ENCODE measurements at places on chromosomes 4 and X. TPM values are rescaled to one million over a fixed set of nuclear protein-coding genes. Genes with fewer than 3 reads are reported as not detected.

Gene TBX22
- total RNA-seq: not detected

Gene XAGE2
- total RNA-seq: not detected

Gene SSX4
- total RNA-seq: 3.0 TPM

Gene EIF1AX
- 178 TPM for total RNA-seq

Gene ETDA
- total RNA-seq: not detected

Gene CD38
- not detected for total RNA-seq

Gene FATE1
- not detected for total RNA-seq

Gene GRID2
- total RNA-seq: not detected

DNA sequence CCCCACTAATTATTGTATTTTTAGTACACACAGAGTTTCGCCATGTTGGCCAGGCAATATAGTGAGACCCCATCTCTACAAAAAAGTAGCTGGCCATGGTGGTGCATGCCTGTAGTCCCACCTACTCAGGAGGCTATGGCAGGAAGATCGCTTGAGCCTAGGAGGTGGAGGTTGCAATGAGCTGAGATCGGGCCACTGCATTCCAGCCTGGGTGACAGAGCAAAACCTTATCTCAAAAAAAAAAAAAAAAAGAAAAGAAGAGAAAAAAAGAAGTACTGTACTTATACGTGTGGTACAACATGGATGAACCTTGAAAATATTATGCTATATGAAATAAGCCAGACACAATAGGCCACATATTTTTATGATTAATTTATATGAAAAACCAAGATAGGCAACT is 9.9 kb upstream of the WDR45 start:
- H3K27me3 ChIP-seq: no peaks in the 10 kb centered on the region
- no peak for DNase-seq
- no peak overlapping the region for H3K4me3 ChIP-seq
- H3K27ac ChIP-seq: peak overlapping the region; percentile 68

DNA sequence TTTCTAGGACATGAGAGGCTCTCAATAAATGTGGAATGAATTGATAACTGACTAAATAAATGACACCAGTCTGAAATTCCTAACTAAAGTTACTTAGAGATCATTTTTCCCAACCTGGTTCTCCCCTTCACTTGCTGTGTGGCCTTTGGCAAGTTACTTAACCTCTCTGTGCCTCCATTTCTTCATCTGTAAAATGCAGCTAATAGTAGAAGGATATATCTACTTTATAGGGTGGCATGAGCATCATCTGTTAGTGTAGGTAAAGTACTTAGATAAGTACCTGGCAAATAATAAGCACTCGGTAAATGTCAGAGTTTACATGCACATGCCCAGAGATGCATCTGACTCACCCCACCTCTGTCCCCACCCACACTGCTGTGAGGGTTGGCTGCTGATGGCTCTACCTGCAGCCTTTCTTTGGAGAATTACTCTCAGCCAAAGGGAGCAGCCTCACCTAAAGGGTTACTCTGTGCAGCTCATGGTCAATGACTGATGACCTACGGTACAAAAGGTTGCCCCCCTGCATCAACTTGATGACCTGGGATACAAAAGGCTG is 139.3 kb downstream of the CHIC2 start:
- H3K4me1 ChIP-seq: no peaks in the 10 kb centered on the region
- no peak overlapping the region for H3K4me3 ChIP-seq
- 0 out of 3 replicates have a peak, but pooled peaks cover 2% of the 10 kb centered on the region for H3K27me3 ChIP-seq
- no peak overlapping the region for H3K27ac ChIP-seq

GRCh38 chr4:103067841-103068547 is 8.6 kb downstream of the SLC9B2 start:
- no peak overlapping the region for H3K27ac ChIP-seq
- peaks cover 17% of the 10 kb centered on the region for H3K36me3 ChIP-seq
- no peak overlapping the region for H3K4me3 ChIP-seq
- no peak for DNase-seq
- no peaks in the 10 kb centered on the region for H3K4me1 ChIP-seq

DNA sequence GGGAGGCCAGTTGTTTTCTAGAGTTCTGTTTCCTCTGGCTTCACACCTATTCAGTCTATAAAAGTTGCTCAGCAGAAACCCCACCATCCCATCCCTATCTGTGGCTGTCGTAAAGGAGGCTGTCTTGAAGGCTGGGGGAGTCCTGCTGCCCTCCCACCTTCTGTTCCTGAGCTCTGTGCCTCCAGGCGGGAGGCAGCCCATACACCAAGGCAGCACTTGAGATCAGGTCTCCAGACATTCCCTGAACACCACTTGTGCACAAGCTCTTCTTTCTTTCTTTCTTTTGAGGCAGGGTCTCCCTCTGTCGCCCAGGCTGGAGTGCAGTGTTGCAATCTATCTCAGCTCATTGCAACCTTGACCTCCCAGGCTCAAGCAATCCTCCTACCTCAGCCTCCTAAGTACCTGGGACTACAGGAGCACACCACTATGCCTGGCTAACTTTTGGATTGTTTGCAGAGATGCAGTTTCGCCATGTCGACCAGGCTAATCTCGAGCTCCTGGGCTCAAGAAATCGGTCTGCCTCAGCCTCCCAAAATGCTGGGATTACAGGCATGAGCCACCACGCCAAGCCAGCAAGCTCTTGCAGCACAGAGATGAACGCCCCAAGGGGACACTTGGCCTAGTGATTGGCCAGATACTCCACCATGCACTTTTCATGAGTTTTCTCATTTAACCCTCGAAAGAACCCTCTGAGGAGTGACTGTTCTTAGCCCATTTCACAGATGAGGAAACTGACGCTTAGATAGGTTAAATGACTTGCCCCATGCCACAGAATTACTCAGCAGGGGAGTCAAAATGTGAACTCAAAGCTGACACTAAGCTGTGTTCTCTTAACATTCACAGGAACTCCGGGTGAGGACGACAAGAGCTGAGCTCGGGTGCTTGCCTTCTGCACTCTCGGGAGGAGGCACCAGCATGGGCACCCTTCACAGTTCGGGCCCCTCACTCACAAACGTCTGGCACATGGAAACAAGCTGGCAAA is 55.8 kb upstream of the ENPP6 start:
- no peak overlapping the region for H3K27ac ChIP-seq
- no peak for DNase-seq
- H3K27me3 ChIP-seq: no peaks in the 10 kb centered on the region
- no peaks in the 10 kb centered on the region for H3K36me3 ChIP-seq

DNA sequence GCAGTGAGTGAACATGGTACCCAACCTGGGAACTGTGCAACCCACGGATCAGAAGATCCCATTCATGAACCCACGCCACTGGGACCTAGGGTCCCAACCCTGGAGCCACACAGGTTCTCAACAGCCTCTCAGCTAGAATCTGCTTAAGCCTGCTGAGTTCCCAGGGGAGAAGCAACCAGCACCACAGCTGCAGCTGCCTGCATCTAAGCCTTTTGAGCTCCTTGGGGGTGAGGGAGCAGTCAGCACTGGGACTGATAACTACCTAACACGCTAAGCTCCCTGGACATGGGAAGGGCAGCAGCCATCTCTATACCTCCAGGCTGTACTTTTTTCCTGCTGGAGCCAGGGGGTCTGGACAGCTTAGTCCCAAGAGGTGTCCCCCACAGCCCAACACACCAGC is 179.3 kb downstream of the IL15 start:
- DNase-seq: no peak
- H3K4me1 ChIP-seq: no peaks in the 10 kb centered on the region
- H3K27ac ChIP-seq: no peak overlapping the region
- H3K4me3 ChIP-seq: no peak overlapping the region
- no peaks in the 10 kb centered on the region for H3K27me3 ChIP-seq
- no peaks in the 10 kb centered on the region for H3K36me3 ChIP-seq

GRCh38 chr4:99025506-99025905 is 30.0 kb downstream of the METAP1 start:
- H3K4me3 ChIP-seq: no peak overlapping the region
- peaks cover 29% of the 10 kb centered on the region for H3K36me3 ChIP-seq
- H3K27ac ChIP-seq: no peak overlapping the region
- H3K27me3 ChIP-seq: no peaks in the 10 kb centered on the region

DNA sequence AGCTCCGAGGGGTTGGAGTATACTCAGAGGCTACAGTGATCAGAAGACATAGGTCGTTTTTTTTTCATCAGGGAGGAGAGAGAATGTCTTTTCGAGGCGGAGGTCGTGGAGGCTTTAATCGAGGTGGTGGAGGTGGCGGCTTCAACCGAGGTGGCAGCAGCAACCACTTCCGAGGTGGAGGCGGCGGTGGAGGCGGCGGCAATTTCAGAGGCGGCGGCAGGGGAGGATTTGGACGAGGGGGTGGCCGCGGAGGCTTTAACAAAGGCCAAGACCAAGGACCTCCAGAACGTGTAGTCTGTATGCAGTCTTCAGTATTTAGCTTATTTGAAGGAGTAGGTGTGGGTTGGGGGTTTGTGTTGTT is 500 bp downstream of the GAR1 start:
- H3K4me3 ChIP-seq: peak overlapping the region; percentile 85
- no peaks in the 10 kb centered on the region for H3K27me3 ChIP-seq
- H3K27ac ChIP-seq: peak overlapping the region; percentile 82
- peaks cover 49% of the 10 kb centered on the region for H3K36me3 ChIP-seq

GRCh38 chr4:64144994-64145393 is 264.3 kb downstream of the TECRL start:
- H3K4me3 ChIP-seq: no peak overlapping the region
- H3K4me1 ChIP-seq: no peaks in the 10 kb centered on the region
- no peak overlapping the region for H3K27ac ChIP-seq
- no peaks in the 10 kb centered on the region for H3K36me3 ChIP-seq

- no peak overlapping the region for H3K4me3 ChIP-seq
- no peaks in the 10 kb centered on the region for H3K36me3 ChIP-seq
- H3K4me1 ChIP-seq: no peaks in the 10 kb centered on the region
These were observed 778 bp downstream of the C1QTNF7 start for GRCh38 chr4:15428611-15429010.

GRCh38 chr4:165428957-165429356 is 50.1 kb downstream of the CPE start:
- no peak overlapping the region for H3K27ac ChIP-seq
- no peaks in the 10 kb centered on the region for H3K27me3 ChIP-seq
- H3K4me1 ChIP-seq: no peaks in the 10 kb centered on the region
- no peaks in the 10 kb centered on the region for H3K36me3 ChIP-seq
- H3K4me3 ChIP-seq: no peak overlapping the region

DNA sequence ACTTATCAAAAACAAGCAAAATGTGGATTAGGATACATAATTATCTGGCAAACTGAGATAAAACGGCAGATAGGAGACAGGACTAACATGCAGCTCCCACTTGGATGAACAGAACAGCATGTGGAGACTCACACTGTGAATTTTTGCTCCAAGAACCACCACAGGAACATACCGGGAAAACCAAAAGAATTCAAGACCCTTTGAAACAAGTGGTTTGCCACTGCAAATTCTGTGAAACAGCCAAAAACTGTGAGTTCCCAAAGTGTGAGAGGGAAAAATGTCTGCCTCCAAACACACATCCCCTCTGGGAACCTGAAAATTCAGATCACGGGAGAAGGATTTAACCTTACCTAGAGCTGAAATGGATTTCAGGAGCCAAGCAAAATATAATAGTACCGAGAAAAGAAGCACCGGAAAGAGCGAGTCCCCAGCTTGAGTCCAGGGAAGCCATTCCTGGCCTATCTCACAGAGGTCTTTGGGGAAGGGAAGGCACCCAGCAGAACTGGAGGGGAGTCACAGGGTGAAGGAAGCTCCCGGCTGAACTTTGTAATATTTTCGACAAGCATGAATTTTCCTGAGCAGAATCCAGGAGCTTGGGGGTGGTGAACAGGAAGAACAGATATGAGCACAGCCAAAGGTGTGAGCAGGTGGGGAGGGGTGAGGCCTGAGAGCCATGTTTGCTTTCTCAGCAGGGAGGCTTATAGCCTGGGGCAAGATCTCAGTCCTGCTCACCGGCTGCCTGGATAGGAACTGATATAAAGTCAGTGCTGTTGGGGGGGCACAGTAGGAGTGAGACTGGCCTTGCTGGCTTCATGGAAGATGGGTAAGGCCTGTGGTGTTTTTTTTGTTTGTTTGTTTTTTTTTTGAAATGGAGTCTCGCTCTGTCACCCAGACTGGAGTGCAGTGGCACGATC is 23.9 kb downstream of the MANBA start:
- peak; percentile 57 for DNase-seq
- no peaks in the 10 kb centered on the region for H3K36me3 ChIP-seq
- no peak overlapping the region for H3K4me3 ChIP-seq
- no peaks in the 10 kb centered on the region for H3K27me3 ChIP-seq
- H3K4me1 ChIP-seq: peaks cover 9% of the 10 kb centered on the region

- H3K36me3 ChIP-seq: no peaks in the 10 kb centered on the region
- H3K27me3 ChIP-seq: no peaks in the 10 kb centered on the region
- H3K4me1 ChIP-seq: no peaks in the 10 kb centered on the region
- H3K27ac ChIP-seq: no peak overlapping the region
- H3K4me3 ChIP-seq: no peak overlapping the region
These were observed 386.0 kb upstream of the FAT1 start for GRCh38 chr4:187109636-187110035.

DNA sequence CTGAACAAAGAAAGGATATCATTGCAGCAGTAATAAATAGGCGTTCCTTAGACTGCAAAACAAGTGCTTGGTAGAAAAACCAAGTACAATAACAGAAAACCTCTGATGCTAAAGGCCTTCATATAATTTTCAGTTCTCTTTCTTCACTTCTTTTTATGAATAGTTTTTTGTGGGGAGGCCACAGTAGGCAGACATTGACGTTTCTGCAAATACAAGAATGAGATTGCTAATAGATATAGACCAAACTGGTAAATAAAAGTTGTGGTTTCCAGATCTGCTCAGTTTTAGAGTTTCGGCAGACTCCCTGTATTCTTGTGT is 57.0 kb upstream of the RAP1GDS1 start:
- H3K36me3 ChIP-seq: no peaks in the 10 kb centered on the region
- H3K27me3 ChIP-seq: no peaks in the 10 kb centered on the region
- no peaks in the 10 kb centered on the region for H3K4me1 ChIP-seq
- H3K27ac ChIP-seq: no peak overlapping the region

DNA sequence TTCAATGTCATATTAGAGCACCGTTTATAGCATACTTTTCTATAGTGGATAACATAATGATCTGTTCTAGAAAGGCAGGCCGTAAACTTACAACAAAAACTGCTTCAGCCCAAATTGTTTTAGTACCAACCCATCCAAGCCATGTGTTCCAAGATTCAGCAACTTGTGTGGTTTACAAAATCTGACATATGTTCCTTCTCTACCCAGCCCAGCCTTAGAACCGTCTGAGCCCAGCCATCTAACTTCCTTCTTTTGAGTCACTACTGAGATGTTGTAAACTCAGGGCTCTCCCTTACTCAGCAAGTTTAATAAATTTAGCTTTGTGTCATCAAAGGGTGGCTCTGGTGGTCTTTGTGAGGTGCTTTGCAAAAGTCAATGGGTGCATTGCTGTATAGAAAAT is 32.4 kb upstream of the REPS2 start:
- H3K4me3 ChIP-seq: no peak overlapping the region
- H3K36me3 ChIP-seq: no peaks in the 10 kb centered on the region
- no peaks in the 10 kb centered on the region for H3K4me1 ChIP-seq

GRCh38 chr4:75137302-75137701 is 204.4 kb downstream of the PARM1 start:
- H3K36me3 ChIP-seq: no peaks in the 10 kb centered on the region
- H3K4me1 ChIP-seq: no peaks in the 10 kb centered on the region
- no peak overlapping the region for H3K4me3 ChIP-seq
- DNase-seq: no peak
- no peak overlapping the region for H3K27ac ChIP-seq

GRCh38 chr4:55031158-55031557 is 94.2 kb downstream of the KDR start:
- DNase-seq: no peak
- peaks cover 2% of the 10 kb centered on the region for H3K4me1 ChIP-seq
- no peak overlapping the region for H3K4me3 ChIP-seq
- no peaks in the 10 kb centered on the region for H3K27me3 ChIP-seq
- no peak overlapping the region for H3K27ac ChIP-seq

- H3K36me3 ChIP-seq: no peaks in the 10 kb centered on the region
- no peak overlapping the region for H3K4me3 ChIP-seq
- no peak overlapping the region for H3K27ac ChIP-seq
- no peaks in the 10 kb centered on the region for H3K4me1 ChIP-seq
- H3K27me3 ChIP-seq: no peaks in the 10 kb centered on the region
These were observed 247.0 kb upstream of the NDST4 start for GRCh38 chr4:115360431-115360830.

Measured in K562 (cell line).